ENCODE measurements at places on chromosomes 16 and 17.

DNA sequence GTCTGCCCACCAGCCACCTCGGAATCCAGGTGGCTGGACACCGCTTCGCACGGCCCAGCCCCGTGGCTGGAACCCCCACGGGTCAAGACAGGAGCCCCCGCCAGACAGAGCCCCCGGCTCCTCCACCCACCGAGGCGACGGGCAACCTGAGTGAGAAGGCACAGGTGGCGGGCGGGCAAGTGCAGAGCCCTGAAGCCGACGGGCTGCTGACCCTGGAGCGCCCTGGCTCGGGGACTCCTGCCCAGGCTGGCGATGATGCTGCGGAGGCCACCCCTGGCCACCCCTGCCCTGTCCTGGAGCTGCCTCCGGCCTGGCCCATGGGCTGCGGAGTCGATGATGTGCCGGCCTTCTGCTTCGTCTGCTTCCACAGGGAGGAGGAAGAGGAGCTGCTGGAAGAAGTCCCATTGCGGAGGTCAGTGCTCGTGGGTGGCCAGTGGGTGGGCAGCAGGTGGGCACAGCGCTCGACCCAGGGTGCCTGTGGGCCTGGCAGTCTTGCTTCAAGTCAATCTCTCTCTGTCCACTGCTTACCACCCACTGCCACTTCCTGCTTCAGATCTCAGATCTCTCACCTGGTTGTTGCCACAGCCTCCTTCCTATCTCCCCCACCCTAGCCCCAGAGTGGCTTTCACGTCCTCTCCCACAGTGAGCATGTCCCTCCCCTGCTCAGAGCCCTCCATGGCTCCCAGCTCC is 33.1 kb upstream of the SBK1 start:
- no peak for DNase-seq

DNA sequence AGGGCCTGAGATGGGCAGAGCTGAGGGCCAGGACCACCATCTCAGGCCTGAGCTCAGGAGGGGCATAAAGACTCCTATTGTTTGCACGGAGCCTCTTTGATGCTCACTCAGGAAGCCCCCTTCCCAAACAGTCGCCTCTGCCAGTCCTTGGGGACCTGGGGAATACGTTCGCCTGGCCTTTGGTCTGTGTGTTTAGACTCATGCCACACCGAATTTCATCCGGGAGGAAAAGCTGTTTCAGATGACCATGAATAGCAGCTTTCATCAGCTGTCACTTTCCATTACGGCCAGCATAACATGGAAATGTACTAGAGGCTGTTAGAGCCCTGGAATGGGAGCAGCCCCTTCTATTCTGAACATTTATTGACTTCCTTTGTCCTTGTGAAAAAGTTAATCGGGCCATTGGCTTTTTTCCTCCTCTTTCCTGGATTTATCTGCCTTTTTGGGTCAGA is 139.0 kb downstream of the HS3ST3A1 start:
- no peak for DNase-seq

DNA sequence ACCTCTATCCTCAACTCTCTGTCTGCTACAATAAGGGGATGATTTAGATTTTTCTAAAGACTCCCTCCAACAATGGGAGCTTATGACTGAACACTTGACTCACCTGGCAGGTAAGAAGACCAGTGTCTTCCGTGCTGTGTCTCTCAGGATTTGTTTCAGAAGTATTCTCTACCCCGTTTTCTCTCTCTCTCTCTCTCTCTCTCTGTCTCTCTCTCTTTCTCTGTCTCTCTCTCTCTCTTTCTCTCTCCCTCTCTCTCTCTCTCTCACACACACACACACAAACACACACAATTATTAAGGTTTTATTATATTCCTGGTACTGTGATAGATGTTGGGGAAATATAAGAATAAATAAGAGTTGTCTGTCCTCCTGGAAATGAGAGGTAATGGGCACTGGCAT is 263.9 kb downstream of the TOX3 start:
- DNase-seq, result no peak

- no peak for DNase-seq
These were observed 165.1 kb downstream of the CHD9 start for GRCh38 chr16:53219795-53220454.

DNA sequence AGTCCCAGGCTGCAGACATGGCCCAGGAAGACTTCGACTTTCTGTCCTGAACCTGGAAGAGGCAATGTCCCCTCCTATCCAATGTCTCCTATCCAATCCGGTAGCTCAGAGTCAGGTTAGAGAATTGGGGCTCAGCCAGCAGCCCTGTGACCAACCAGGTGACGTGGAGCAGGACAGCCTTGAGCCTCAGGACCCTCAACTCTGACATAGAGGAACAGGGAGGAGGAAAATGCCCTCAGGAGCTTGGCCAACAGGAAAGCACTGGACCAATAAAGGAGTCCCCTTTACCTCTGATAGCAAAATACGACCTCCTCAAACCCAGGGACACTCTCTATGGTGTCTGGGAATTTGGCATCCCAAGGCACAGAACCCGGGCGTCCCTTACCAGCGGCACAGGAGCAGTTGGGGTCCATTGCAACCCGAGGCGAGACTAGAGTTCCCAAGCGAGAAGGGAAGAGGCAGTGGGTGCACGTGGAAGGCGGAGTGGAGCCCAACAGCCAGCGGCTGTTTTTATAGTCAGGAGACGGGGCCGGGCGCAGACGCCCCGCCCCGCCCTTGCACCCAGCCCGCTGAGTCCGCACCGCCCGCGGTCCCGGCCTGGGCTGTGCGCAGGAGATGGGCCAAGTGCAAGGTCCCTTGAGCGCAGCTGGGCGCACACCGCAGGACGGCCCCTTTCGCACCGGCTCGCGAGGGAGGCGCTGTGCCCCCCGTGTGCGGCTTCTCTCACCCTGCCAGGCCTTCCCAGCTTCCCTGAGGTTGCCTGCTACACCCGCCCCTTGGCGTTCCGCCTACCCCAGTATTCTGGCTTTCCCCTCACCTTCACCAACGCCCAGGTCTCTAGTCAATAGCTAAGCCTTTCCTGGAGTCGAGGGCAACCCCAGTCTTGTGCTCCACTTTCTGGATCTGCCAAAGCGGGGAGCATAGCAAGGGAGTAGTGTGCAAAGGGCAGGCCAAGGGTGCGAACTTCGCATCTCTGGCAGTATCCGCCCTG is at the start of gene MT1G:
Gene MT1G (minus strand): TSS at position 485 of the 991 bp plus-strand sequence. CDS start 72 bp downstream, at position 413.
- DNase-seq, result no peak

GRCh38 chr16:70412385-70412784 is 26.5 kb downstream of the ST3GAL2 start:
- no peak for DNase-seq

GRCh38 chr16:11218604-11218962 is 37.4 kb downstream of the SOCS1 start:
- DNase-seq, result no peak

- DNase-seq, result no peak
These were observed 30.7 kb upstream of the CHMP6 start for GRCh38 chr17:80960797-80961452.

GRCh38 chr17:82049521-82049971 is 2.1 kb downstream of the RFNG start:
- no peak for DNase-seq

DNA sequence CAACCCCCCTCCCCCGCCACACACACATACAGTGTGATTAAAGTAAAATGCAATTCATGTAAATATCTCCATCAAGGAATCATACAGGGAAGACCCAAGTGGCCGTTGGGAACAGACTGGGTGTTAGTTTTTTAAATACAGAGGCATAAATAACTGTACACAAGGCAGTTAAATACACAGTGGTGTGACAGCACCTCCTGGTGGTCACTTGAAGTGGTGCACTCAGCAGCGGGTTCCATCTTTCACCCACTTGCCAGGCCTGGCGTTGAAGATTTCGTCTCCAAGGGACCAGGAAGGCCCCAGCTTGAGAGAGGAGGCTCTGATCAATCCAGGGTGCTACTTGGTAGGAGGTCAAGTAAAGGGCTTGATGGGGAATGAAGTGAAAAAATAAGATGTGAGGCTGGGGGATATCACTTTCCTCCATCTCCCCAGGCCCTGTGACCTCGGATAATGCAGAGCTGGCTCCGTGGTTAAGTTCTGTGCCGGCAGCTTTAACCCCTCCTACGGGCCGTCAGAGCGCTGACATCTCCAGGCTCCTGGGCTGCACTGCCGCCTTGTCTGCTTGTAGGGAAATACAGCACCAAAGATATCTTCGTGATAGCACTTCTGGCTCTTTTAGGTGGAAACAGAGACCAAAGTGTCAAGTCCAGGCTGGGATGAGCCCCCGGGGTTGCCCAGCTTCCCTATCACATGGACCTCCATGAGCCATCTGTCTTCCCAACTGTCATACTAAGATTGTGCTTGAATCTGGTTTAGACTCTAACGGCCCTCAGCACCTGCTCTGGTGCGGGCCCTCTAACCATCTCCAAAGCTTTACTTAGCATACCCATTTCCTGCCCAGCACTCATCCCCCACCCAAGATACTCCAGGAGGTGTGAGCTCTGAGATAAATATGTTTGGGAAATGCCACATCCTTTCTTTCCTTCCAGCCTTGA is 20.7 kb downstream of the LGALS9 start:
- peak; percentile 21 for DNase-seq

GRCh38 chr17:74187761-74188160 is 15.7 kb upstream of the RPL38 start:
- DNase-seq, result no peak

GRCh38 chr17:38617074-38617860 is 11.5 kb upstream of the SRCIN1 start:
- no peak for DNase-seq

- no peak for DNase-seq
These were observed 10.9 kb downstream of the SLC9A5 start for GRCh38 chr16:67259705-67260104.

Data from renal pelvis (tissue), 12 donors.